ENCODE measurements at places on chromosomes 6 and 20.

- DNase-seq = no peak
Observed at GRCh38 chr6:118895261-118895560, 1.3 kb downstream of the ASF1A start.

- DNase-seq = no peak
Observed at GRCh38 chr6:110266996-110267395, 86.8 kb downstream of the CDC40 start.

- no peak for DNase-seq
Observed at GRCh38 chr20:18255526-18255925, 32.8 kb upstream of the ZNF133 start.

DNA sequence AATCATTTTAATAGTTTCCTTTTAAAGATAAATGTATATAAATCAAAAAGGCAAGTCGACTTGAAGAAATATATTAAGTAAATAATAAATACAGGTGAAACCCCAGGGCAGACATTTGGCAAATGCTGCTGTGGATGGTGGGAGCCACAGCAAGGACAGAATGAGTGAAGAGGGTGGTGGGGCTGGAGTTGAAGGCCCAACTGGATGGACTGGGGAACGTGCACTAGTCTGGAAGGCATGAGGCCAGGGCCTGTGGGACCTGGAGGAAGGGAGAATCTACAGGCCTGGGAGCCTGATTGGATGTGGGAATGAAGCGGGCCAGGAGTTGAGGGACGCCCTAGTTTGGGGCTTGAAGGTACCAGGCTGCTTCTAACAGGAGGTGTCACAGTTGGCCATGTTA, 30.6 kb upstream of the BLCAP start:
- DNase-seq = no peak

GRCh38 chr6:104728448-104728847, 131.3 kb downstream of the HACE1 start:
- DNase-seq = no peak

Measured in AG09309 (cell line).